ENCODE measurements at places on chromosomes 13 and 19. TPM values are rescaled to one million over a fixed set of nuclear protein-coding genes. Genes with fewer than 3 reads are reported as not detected.

Gene ONECUT3
- not detected for total RNA-seq

Gene WDR87
- not detected for total RNA-seq

Gene ZNF554
- total RNA-seq: 6.1 TPM

Gene SIX5
- 8.0 TPM for total RNA-seq

Gene TMEM38A
- 2.2 TPM for total RNA-seq

Gene CBARP
- total RNA-seq: 3.6 TPM

Gene RFPL4AL1
- total RNA-seq: not detected

Gene JSRP1
- total RNA-seq: not detected

Gene GPR12
- not detected for total RNA-seq

Gene PTOV1
- total RNA-seq: 42.2 TPM

Gene PAF1
- total RNA-seq: 30.4 TPM

Gene KIR3DL2
- not detected for total RNA-seq

Gene ZNF136
- 8.4 TPM for total RNA-seq

Gene IZUMO4
- 0.78 TPM for total RNA-seq

Gene ZNF85
- 9.4 TPM for total RNA-seq

Gene LILRA1
- not detected for total RNA-seq

Gene ZNF560
- total RNA-seq: 0.39 TPM

Gene TMIGD2
- total RNA-seq: not detected

Gene THSD8
- total RNA-seq: not detected

Gene ZNF729
- not detected for total RNA-seq

Gene MAP1S
- 11.1 TPM for total RNA-seq

Gene VSTM1
- total RNA-seq: not detected

Gene COL4A2
- total RNA-seq: 79.6 TPM

Gene SYNE4
- not detected for total RNA-seq

Gene CEACAM7
- not detected for total RNA-seq
